Activated CD4-positive, alpha-beta T cell treated with anti-CD3 and anti-CD28 coated beads for 36 hours (primary cell): ENCODE measurements at places on chromosomes 5 and 9. TPM values are rescaled to one million over a fixed set of nuclear protein-coding genes. Genes with fewer than 3 reads are reported as not detected.
A peak's percentile ranks its signal among the peaks of the same experiment; 100 is the strongest.

The PTCH1 gene
- total RNA-seq, result 5.6 TPM

- peak; percentile 53 for DNase-seq
Observed at GRCh38 chr5:93607367-93608258, 24.6 kb downstream of the NR2F1 start.

The C5orf52 gene
- not detected for total RNA-seq

GRCh38 chr9:120324461-120324860 lies 255.5 kb downstream of the CDK5RAP2 start:
- DNase-seq, result no peak

The FOXD4L4 gene
- total RNA-seq, result 0.11 TPM

DNA sequence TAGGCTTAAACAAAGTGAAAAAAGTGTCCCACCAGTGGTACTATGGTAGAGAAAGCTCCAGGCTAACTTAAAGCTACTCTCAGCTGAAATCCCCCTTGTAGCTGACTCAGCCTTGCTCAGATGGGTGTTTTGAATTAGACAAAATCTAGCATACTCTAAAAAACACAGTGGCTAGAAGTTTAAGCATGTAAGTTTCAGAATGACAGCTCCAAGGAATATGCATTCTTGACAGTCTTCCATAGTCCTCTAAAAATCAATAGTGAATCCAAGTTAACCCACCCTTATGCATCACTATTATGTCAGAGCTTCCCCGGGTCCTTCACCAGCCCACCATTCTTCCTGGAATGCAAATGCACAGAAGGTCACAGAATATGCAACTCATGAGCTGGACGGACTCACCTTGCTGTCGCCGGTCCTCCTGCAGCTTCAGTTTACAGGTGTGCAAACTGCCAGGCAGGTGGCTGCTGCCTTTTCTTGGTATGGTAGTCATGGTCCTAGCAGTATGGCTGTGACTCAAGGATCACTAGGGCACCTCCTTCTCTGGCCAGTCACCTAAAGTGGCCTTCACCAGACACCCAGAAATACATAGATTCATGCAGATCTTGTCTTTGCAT lies 668 bp downstream of the RANBP3L start:
- DNase-seq, result peak; percentile 14

DNA sequence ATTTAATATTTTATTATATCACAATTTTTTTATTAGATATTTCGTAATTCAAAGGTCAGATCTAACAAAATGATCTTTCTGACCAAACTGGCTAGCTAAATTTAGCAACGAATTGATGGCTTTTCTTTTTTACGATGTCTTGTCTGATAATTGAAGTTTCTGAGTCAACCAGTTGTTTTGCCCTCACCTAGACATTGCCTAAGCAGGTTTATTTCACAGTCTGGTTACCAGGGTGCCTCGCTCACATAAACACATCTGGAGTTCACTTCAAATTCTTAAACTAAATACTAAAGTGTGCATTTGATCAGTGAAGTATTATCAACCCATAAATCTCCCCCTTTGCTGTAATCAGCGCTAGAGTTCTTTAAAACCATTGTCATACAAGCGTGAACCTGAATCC lies 448.3 kb downstream of the TLE4 start:
- no peak for DNase-seq

DNA sequence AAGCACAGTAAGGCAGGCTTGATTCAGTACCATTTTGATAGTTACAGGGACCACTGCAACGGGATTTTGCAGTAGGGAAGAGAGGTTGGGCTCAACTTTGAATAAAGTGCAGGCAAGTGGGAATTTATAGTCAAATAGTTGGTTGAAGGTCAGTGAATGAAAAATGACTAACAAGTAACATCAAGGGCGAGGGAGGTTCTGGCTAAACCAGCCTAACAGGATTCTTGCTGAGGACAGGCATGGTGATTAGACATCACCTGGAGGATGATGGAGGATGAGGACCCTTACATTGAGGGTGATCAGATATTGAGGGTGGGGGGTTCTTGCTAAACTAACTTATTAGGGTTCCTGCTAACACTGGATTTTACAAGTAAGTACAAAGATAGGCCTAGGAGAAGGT lies 66.1 kb upstream of the SMC5 start:
- no peak for DNase-seq

GRCh38 chr5:144712090-144712489 lies 541.4 kb downstream of the KCTD16 start:
- no peak for DNase-seq

The SPINK13 gene
- total RNA-seq, result not detected
